ENCODE measurements at places on chromosomes 16 and 17. TPM values are rescaled to one million over a fixed set of nuclear protein-coding genes. Genes with fewer than 3 reads are reported as not detected.

ATP2A3 gene
- total RNA-seq = 3.6 TPM

TPSG1 gene
- not detected for total RNA-seq

ZG16 gene
- not detected for total RNA-seq

TBX6 gene
- total RNA-seq = 0.18 TPM

DHRS7C gene
- not detected for total RNA-seq

CLEC19A gene
- total RNA-seq = not detected

TMC7 gene
- total RNA-seq = 3.3 TPM

JPH3 gene
- total RNA-seq = 0.13 TPM

All from pulmonary artery endothelial cell (primary cell).